Panc1 (cell line): ENCODE measurements at places on chromosomes 5 and 9.

- no peak for DNase-seq
Measured at GRCh38 chr5:132656774-132657355, 1.1 kb upstream of the IL13 start.

DNA sequence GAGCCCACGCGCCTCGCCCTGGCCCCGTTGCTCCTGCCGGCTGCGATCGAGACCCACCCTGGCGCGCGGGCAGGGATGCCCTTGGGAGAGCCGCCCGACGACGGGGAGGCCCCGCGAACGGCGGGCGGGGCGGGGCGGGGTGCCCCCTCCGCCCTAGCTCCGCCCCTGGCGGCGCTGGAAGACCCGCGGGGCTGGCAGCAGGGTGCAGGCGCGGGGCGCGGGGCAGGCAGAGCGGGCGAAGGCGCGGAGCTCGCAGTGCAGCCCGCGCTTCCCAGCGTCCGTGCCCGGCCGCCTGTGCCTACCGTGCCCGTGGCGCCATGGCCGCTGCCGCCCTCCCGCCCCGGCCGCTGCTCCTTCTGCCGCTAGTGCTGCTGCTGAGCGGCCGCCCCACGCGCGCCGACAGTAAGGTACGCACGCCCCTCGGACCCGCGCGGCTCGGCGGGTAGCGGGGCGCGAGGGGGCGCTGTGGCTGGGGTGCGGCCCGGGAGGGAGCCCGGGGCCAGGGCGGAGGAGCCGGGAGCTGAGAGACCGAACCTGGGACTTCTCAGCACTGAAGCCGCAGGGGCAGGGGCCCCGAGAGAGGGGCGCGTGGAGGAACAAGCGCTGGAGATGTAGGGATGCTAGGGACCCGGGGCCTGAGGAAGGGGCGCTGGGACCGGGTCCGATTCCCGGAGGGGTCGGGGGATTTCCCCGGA is at the start of gene OLFML2A:
Gene OLFML2A, plus strand, starts transcription at position 180 of the 695 bp plus-strand sequence. Its CDS starts 138 bp downstream, at position 318.
- DNase-seq = no peak

- DNase-seq = no peak
Measured at GRCh38 chr9:34254966-34255825, 73.9 kb downstream of the KIF24 start.

- DNase-seq = no peak
Measured at GRCh38 chr5:86974955-86975354, 292.7 kb upstream of the RASA1 start.

DNA sequence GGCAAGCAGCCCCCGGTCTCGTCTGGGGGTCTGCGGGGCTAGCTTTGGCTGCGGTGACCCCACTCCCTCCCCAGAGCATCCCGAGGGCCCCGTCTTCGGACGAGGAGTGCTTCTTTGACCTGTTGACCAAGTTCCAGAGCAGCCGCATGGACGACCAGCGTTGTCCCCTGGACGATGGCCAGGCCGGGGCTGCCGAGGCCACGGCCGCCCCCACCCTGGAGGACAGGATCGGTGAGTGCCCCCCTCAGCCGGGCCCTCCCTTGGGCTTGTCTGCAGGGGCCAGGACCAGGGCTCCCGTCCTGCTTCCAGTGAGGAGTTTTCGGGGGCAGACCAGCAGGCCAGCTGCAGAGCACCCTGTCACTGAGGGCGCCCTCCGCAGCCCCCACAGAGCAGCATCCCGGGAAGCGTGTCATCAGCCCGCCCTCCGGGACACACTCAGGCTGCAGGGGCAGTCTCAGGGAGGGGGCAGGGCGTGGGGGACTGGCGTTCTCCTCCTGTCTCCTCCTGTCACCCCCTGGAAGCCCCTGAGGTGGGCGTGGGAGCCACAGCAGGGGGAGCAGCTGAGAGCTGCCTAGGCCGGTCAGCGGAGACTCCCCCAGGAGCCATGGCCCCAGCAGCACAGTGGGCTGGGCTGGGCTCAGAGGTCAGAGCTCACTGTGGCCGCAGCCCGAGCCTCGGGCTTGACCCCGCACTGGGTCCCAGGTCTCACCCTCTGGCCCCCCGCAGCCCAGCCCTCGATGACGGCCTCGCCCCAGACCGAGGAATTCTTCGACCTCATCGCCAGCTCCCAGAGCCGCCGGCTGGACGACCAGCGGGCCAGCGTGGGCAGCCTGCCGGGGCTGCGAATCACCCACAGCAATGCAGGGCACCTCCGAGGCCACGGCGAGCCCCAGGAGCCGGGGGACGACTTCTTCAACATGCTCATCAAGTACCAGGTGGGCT is 7.7 kb downstream of the DNLZ start:
- DNase-seq = no peak

GRCh38 chr9:13823026-13823425 is 490.9 kb downstream of the NFIB start:
- DNase-seq = no peak

- no peak for DNase-seq
Measured at GRCh38 chr5:81665795-81666194, 85.1 kb downstream of the SSBP2 start.

DNA sequence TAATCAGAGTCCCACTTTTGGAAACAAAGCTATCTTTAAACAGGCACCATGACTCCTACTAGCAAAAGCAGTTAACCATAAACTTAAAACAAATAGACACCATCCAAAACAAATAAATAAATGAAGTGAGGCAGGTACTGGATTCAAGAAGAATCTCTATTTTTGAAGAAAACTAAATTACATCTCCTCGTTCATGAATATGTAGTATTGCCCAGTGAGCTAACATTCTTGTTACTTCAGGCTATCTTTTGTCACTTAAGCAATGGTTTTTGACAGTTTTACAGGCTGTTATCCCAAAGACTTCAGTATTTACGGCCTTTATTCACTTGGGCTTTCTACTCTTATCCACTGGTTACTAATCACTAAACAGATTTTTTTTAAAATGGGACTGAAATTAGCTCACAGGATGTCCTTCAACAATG is 242.5 kb downstream of the MLLT3 start:
- no peak for DNase-seq

- DNase-seq = no peak
Measured at GRCh38 chr5:177606071-177607051, 6.4 kb downstream of the B4GALT7 start.
